Activated T-cell treated with anti-CD3 and anti-CD28 coated beads for 24 hours (primary cell): ENCODE measurements at places on chromosomes 6 and 20.

- DNase-seq, result no peak
These were observed 73.3 kb downstream of the ADGRG6 start for GRCh38 chr6:142374965-142375733.

DNA sequence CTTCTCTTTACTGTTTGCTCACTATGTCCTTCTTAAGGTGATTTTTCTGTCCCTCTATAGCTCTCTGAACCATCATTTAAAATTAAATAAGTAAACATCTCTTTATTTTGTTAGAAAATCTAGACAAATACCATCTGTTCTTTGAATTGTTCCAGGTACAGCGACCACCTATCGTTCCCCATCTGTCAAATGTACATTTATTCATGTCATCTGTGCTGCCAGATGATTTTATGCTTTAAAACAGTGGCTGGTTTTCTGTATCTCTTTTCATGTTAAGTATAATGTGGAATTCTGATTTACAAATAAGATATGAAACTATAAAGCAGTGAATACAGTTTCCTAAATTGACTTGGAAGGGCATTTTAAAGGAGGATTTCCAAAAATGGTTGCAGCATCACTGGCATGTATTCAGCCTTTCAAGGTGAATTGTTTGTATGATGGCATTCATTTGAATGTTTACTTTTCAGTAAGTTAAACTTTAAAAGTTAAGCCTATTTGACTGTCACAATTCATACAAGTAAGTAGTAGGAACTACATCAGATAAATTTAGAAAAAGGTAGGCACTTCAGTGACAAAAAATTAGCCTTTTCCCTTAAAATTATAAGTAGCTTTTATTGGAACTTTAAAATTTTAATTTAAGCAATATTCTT, 92.6 kb upstream of the CLVS2 start:
- DNase-seq, result no peak

DNA sequence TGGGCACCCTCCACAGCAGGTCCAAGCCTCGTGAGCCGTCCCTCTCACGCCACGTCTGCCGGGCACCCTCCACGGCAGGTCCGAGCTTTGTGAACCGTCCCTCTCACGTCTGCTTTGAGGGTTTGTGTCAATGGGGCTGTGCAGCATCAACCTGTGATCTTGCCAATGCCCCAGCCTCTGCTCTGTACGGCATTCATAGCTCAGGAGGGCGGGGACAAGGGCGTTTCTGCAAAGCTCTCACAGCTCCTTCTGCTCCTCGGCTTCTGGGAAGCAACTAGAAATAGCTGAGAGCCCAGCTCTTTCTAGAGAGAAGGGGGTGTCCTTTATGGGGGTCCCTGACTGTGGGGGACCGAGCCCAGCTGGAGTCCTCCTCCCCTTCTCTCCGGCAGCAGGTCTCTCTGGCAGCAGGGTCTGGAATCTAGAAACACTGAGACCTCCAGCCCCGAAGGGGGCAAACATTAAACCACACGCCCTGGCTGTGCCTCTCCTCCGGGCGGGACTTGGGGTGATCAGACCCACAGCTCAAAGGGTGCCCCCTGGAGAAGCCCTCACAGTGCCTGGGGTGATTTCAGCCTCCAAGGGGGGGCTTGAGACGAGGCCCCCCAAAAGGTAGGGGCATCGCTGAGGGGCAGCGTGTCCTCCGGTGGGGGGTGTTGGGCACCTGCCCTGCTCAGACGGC, 41.2 kb upstream of the CHRNA4 start:
- DNase-seq, result no peak

GRCh38 chr20:47705497-47705856, 79.8 kb downstream of the SULF2 start:
- DNase-seq, result no peak

DNA sequence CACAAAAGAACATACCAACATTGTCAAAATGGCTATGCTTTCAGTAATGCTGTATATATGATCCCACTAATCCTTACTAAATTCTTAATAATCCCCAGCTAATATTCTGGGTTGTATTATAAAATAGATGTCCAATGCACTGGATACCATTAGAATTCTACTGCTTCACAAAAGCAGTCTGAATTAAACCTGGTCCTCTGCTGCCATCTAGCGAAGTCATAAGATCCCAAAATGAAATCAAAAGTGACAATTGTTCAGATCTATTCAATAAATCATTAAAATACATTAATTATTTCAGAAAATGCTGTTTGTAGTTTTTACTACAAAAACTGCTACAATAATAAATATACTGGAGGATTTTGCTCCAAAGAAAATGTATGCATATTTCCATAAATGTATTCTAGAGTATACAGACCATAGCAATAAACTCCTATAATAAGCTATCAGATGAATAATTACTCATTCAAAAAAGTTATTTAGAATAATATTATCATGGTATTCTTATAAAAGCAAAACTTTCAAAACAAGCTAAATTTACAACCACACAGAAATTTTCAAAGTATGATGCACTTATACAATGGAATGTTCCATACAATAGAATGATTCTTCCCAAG, 92.6 kb downstream of the RNGTT start:
- DNase-seq, result peak; percentile 17

DNA sequence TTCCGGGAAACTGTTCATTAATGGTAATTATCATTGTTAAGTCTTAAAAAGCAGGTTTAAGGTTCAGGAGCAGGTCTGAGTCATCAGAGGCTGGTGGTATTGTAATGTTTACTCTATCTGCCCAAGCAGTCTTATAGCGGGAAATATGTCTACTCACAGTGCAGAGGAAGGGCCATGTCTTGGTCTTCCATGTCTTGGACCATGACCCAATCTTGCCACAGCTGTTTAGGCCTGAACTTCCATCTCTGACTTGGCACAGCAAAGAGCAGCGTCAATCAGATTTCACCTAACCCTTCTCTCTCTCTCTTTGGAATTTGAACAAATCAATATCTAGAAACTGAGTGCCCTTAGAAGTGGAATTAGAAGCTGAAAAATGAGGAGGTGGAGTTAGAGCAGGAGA, 25.8 kb downstream of the SLC2A12 start:
- no peak for DNase-seq

GRCh38 chr6:1028723-1029122, 283.2 kb upstream of the FOXQ1 start:
- DNase-seq, result no peak

DNA sequence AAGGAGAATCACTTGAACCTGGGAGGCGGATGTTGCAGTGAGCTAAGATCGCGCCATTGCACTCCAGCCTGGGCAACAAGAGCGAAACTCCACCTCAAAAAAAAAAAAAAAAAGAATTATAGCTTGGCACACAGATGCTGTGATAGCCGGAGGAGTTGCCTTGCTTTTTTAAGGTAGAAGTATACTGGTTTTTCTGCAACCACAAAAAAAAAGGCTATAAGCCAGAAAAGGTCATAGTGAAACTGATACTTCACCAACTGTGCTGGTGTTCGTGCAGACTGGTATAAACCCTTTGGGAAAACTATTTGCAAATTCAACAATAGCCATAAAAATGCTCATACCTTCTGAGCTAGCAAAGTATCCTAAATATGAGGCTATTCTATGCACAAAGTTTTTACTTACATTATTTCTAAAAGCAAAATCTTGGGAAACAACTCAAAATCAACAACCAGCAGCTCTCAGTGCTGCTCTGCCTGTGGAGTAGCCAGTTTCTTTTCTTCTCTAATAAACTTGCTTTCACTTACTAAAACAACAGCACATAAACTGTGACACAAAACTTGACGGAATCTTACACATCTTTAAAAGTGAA, 44.0 kb downstream of the B4GALT5 start:
- no peak for DNase-seq

DNA sequence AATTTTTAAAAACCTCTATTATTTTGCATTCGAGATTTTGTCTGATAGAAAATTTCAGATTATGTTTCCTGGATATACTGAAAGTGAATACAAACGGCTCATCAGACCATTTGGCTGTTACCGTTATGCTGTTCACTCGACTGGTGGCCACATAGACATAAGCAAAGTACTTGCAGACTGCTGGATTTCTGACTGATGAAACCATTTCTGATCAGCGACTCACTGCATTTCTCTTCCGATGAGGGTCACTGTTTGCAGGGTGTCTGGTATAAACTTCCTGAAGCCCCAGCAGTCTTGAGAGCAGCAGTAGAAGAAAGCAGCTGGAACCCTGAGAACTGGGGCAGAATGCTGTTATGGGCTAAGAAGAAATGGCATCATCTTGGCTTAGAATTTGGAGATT, 17.7 kb downstream of the SNX9 start:
- DNase-seq, result no peak

- DNase-seq, result no peak
These were observed 1719.9 kb downstream of the GRIK2 start for GRCh38 chr6:103113416-103113815.

DNA sequence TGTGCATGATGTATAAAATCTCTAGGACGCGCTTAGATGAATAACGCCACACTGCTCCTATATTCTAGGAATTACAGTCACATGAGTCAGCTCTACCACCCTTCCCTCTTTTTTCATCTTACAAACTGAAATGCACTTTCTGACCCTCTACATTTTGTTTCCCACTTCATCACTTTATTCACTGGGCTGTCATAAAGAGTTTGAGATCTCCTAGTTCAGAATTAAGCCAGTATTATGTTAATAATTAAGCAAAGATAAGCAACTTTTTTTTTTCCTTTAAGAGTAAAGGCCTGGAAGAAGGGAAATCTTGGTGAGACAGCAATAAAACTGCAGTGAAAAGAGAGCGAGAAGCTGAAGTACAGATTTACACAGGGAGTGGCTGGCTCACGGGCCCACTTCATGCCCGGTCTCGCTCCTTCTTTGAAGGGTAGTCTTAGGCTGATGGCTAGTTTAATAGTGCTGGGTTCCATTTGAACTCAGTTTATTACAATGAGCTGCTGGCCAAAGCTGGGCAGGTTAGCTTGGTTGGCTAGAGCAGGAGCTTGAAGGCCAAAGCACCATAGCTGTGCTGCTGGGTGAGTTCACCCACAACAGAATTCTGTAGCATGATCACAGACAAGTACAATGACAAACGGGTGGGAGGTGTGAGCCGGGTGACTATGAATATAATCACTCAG, 110.6 kb downstream of the MAP7 start:
- DNase-seq, result no peak

- no peak for DNase-seq
These were observed 662.8 kb downstream of the TBC1D32 start for GRCh38 chr6:120671519-120671918.

DNA sequence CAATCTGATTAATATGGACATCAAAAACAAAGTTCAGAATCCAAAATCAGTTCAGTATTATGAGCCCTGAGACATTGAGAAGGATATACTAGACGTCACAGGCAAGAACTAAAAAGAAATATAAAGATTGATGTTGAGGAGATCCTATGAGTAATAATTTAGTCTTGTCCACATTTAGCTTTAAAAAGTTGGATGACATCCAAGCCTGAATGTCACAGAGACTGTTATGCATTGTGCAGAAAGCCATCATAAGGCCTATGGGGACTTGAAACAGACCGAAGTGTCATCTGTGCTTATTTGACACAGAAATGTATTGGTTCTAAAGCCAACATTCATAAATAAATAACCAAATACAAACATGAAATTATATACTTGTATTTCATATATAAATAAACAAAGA, 581.8 kb upstream of the MMS22L start:
- no peak for DNase-seq

- DNase-seq, result no peak
These were observed 404.3 kb downstream of the EPM2A start for GRCh38 chr6:145331066-145331465.

- DNase-seq, result no peak
These were observed 535.4 kb upstream of the JARID2 start for GRCh38 chr6:14710421-14710820.

DNA sequence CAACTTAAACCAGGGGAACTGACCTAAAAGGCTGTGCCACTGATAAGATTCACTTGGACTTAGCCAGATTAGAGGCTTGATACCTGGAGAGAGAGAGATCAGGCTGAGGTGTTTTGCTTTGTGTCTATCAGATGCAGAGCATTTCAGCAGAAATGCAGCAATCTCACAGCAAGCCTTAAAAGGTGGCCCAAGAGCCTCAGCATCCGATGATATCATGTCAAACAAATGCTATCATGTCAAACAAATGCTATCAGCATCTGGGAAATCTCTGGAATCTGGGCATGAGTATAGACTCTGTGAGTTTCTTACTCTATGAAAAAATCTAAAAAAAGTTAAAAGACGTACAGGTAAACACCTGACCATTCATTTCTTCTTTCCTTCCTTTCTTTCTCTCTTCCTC, 718.9 kb downstream of the EYS start:
- no peak for DNase-seq
